ENCODE measurements at places on chromosomes 4 and X.
A peak's percentile ranks its signal among the peaks of the same experiment; 100 is the strongest.

- no peak for DNase-seq
Measured at GRCh38 chr4:189060104-189060503, 880.6 kb upstream of the FRG1 start.

- no peak for DNase-seq
Measured at GRCh38 chr4:84691170-84691691, 108.3 kb downstream of the CDS1 start.

DNA sequence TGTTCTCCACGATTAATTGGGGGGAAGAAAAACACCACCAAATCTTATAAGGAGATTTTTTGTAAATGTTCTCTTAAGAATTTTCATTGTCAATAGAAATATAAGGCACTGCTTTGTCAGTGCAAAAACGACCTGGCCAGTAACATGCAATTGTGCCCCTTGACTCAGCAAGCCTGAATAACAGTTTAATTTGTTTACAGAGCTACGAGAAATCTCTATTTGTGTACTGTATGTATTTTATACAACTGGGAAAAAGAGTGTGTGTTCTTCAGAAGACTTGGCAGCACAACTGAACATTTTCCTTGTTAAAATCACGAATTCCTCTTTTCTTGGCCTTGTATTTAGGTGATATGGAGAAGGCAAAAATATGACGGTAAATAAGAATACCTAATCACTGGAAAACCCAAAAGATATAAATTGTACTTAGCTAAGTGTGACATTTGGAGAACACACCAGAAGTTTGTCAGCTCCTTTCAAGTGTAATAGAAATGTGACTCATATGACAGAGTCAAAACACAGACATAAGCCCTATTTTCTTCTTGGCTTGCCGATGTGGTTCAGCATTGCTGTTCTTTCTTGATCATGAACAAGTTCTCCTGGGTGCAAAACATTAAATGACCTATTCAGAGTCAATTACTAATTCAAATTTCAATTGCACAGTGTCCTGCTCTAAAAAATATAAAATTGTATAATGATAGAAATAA is 945.0 kb upstream of the INTU start:
- no peak for DNase-seq

DNA sequence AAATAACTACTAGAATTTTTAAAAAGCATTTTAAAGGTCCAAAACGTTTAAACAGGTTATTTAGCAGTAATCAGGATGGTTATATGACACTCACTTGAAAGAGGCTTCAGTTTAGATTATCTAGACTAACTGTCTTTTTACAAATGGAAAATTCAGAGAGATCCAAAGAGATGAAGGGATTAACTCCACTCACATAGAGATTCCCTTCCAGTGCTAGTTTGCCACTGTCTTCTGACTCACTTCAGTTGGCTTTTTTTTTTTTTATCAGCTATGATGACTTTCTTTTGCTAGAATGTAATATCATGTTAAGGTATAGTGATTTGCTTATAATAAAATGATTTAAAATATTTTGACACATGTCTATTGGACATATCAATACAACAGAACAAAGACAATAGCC is 43.8 kb downstream of the GALNT7 start:
- DNase-seq = no peak

GRCh38 chr4:2800691-2801596 is 8.1 kb downstream of the SH3BP2 start:
- no peak for DNase-seq

DNA sequence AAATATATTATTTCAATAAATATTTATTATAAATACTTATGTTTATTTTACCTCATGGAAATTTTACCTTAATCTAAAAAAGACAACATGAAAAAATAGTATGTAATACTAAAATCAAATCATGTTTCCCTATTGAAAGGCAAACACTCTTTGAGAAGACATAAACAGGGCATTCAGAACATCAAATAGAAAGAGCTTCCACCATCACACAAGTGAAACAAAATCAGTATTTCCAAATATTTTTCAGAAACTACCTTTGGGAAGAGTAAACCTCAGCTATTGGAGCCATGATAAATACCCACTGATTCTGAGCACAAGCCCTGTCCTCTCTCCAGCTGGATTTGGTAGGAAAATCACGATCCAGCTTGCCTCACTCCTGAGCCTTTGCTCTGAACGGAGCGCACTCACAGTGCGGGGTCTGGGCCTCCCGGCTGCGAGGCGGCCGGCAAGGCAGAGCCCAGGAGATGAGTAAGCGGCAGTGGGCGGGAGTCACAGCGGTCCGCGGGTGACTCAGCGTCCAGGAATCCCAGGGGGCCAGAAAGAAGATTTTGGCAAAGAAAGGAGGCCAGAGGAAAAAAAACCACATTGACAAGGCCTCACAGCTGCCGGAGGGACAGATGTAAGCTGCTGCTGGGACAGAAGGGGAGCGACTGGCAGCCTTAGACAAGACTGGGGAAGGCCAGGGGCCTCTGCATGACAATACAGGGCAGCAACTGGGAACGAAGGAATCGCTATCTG is 14.7 kb upstream of the ANXA5 start:
- no peak for DNase-seq

DNA sequence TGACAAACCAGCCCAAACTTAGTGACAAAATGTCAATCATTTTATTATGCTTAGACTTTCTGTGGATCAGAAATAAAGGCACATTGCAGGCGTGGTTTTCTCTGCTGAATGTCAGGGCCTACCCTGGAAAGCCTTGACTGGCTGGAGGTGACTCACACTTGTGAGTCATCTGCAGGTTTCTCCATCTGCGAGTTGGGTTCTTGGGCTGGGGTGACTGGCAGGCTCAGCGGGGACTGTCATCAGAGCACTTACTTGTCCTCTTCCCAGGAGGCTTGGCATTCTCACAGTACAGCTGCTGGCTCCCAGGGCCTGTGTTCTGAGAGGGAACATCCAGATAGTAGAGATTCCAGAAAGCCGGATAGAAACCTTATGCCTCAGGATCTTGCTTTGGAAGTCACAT is 153.8 kb upstream of the AGA start:
- DNase-seq = peak; percentile 11

DNA sequence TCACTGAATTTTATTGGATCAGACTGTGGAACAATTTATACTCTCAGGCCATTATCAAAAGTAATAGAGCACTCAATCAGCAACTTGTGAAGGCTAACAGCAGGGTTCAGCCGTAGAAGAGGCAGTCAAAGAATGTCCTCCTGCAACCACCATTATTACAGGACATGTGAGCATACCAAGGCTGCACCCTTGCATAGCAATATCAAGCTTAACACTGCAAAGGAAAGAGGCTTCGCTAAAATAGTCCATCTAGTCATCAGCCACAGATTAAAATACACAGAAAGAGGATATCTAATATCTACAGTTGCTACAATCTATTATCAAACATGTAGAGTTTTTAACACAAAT is 42.9 kb upstream of the TMPRSS11B start:
- no peak for DNase-seq

- DNase-seq = no peak
Measured at GRCh38 chrX:118862091-118862490, 38.5 kb downstream of the ZCCHC12 start.

- DNase-seq = no peak
Measured at GRCh38 chr4:74950200-74950599, 17.3 kb downstream of the PARM1 start.

GRCh38 chr4:90543419-90544170 is 416.4 kb downstream of the CCSER1 start:
- DNase-seq = no peak

DNA sequence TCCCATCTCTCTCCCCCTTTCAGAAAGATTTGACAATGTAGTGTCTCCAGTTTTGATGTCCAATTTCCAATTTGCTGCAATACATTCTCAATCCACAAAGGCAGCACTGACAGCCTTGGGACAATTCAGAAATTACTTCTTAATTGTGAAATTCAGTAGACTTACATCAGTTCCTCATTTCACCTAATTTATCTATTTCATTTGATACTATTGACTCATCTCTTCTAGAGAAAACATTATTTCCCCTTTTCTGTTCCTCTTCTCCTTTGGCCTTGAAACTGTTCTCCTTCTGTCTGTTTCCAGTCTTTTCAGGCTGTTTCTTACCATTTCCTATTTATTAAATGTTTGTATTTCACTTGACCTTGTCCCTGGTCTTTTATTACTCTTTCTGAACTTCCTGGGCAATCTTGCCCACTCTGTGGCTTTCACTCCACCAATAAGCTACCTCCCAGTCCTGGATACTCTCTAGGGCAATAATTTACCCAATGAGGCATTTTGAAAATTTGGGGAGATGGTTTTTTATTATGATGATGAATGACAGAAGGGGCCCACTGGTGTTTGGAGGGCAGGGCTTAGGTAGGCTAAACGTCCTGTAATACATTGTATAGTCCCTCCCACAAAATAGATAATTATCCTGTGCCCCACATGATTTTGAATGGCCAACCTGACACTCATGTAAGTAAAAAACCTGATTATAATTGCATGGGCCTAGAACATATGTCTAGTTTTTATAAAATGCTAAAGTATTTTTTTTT is 498.0 kb upstream of the BOD1L1 start:
- no peak for DNase-seq

- no peak for DNase-seq
Measured at GRCh38 chrX:2521927-2522386, 21.2 kb upstream of the DHRSX start.

DNA sequence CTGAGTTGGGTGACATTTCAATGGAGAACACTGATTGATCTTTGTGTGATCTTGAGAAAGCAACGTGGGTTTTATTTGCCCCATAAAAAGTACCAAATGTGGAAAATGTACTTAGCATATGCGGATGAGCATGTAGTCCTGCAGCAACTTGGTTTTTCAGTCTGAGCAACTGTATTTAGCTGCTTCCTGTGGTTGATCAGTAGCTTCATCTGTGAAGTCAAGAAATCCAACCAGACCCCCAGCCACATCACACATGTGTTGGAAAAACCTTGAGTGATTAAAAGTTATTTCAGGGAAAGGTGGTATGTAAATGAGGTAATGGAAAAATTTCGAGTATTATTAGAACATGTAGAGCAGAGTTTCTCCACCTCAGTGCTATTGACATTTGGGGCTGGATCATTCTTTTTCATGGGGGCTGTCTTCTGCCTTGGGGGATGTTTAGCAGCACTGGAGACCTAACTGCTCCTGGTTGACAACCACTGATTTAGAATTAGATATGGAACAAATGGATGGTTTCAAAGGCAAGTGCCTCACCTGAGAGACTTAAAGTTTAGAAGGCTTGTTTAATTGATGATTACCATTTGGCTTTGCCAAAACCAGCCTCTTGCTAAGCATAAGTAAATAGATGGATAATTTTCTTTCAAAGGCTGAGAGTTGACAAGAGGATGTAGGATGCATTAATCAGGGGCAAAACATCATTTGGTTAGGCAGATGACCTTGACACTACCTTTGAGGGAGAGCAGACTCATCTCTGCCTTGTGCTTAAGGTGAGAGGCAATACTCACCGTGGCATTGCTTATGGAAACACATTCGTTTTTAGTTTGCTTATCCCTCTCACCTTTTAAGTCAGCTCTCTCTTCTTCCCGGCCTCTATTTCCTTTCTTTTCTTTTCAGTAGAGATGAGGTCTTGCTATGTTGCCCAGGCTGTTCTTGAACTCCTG is 193.0 kb upstream of the RPS6KA3 start:
- DNase-seq = no peak

- DNase-seq = no peak
Measured at GRCh38 chr4:181702864-181703495, 540.2 kb upstream of the TENM3 start.

GRCh38 chr4:17721496-17722355 is 59.7 kb downstream of the FAM184B start:
- DNase-seq = no peak
